Activated CD8-positive, alpha-beta T cell treated with anti-CD3 and anti-CD28 coated beads, Interleukin-2, amount 10 ng/mL, durations not matched to agents 7 days and 5 days (primary cell): ENCODE measurements at places on chromosomes 7 and 10.

DNA sequence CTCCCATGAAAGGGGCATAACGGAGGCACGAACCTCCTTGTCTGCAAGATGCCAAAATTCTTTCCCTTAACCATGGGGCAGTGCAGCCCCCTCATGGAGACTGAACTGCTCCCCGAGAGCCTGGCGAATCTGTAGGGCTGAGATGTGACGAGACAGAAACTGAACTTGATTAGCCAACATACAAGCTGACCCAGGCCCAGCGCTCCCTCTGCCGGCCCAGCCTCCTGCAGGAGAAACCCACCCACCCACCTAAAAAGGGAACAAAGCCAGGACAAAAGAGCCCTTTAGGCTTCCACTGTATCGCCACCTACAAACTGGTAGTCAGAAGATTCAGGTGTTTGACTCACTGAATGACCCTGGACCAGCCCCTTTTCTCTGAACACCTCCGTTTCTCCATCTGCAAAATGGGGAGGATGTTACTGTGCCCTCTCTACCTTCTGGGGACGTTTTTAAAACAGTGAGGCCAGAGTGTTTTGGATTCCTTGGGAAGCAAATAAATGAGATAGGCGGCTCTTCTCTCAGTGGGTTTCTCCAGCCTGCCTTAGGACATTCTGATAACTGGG is 58.4 kb downstream of the C10orf105 start:
- no peak for DNase-seq

DNA sequence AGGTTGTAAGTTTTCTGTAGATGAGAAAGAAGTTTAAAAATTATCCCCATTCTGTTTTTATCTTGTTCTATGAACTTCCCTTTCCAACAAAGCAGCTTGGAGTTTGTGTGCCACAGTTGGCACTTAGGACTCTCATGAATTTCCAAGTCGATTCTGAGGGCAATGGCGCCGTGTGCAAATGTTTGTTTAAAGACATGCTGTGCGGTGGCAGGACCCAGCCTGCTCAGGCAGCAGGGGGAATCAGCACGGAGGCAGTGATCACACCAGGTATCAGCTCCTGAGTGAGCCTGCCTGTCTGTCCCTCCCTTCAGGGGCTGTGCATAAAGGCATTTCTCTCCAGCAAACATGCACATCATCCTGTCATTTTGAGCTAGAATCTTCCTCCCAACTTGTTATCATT is 109.8 kb upstream of the WDR11 start:
- no peak for DNase-seq

GRCh38 chr10:46033602-46034011 is 3.2 kb upstream of the NCOA4 start:
- DNase-seq = no peak

GRCh38 chr7:115127399-115128021 is 205.6 kb downstream of the MDFIC start:
- DNase-seq = no peak

GRCh38 chr10:79202188-79203013 is 133.6 kb downstream of the ZMIZ1 start:
- peak; percentile 54 for DNase-seq

DNA sequence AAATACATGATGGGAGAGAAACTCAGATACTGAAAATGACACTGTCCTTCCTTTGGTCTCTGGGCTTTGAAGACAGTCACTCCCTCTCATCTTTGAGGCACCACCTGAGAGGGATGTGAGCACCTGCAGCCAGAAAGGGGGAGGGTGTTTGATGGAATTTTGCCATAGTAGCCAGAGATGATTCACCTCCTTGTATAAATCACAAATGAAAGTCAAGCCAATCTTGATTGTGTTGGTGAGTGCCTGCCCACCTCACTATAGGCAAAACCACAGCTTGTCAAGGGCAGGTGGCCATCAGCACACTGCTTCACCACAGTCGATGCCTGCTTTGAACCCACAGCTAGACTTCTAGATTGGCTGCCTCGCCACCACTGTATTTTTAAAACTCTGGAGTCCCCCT is 48.2 kb downstream of the PON1 start:
- no peak for DNase-seq

DNA sequence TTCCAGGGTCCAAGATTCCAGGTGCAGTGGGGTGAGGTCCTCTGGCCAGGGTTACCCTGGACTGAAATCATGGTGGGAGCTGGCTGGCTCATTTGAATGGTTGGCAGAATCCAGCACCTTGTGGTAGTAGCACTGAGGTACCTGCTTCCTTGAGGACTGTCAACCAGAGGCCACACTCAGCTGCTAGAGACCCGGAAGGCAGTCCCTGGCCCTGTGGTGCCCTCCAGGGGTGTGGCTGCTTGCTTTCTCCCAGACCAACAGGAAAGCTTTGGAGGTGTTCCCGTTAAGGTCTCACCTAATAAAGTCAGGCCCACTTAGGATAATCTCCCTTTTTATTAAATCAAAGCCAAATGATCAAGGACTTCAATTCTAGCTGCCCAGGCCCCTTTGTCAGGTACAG is 107.7 kb upstream of the GDF10 start:
- DNase-seq = no peak

DNA sequence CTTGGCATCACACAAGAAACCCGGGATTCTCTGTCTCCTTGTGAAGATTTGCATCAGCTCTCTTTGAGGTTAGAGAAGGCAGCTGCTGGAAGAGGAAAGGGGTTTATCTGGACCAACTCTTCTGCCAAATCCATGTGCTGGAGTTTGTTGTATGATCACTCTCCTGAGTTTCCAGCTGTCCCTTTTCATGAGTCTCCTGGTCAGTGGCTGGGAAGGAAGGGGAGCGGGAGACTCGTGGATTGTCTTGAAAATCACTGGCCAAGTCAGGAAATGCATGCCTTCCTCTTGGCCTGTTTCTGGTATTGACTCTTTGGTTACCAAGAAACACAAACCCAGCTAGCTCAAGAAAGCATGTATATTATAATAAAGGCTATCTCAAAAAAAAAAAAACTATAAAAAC is 38.8 kb downstream of the TACR2 start:
- no peak for DNase-seq

- no peak for DNase-seq
These were observed 146.0 kb downstream of the FANK1 start for GRCh38 chr10:126042354-126042753.

DNA sequence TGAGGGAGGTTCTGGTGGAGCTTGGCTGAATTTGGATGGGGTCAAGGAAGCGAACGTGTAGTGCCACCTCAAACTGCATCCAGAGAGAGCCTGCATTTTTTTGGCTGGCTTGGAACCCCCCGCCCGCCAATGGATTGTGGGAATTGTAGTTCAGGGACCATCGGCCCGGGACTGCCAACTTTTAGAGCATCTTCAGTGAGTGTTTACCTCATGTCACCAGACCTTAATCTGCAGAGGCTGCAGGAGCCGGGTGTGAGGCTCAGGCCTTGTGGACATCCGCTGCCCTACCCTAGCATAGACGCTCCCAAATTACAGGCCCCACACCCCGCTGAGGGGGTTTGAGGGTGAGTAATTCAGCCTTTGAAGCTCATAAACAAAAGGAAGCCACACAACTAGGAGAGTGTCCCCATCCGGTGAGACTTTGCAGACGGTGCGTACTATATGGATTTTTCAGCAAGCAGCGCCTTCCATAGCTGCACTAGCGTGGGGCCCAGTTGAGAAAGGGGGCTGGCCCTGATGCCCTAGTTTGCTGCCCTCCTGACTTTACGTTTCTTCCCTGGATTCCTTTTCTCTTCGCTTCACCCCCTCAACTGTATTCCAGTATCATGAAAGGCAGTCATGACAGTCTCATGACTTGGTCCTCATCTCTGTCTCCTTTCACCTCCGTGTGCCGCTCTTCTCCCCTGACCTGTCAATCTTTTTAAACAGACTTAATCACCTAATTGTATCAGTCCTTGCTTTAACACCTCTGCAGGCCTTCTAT is 717 bp downstream of the CNPY4 start:
- peak; percentile 81 for DNase-seq

DNA sequence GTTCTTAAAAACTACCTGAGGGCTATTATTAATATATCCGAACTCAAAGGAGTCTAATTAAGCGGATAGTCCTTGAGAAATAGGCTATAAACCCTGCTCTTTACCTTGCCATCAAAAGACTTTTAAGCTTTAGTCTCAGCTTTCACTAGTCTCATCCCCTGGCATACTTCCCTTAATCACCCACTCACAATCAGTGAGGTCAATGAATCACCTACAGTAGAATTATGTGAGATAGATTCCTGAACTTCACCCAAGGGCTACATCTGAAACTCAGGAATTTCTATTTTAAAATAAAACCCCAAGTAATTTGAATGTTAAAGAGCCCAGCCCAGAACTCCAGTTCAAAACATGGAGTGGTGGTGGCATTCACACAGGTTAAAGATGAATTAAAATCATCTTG is 108.7 kb downstream of the ETV1 start:
- DNase-seq = no peak

GRCh38 chr7:39623732-39624441 is 515 bp downstream of the RALA start:
- peak; percentile 44 for DNase-seq

GRCh38 chr10:101040061-101040460 is 9.0 kb downstream of the SFXN3 start:
- no peak for DNase-seq

GRCh38 chr10:82961864-82962263 is 1086.9 kb downstream of the NRG3 start:
- no peak for DNase-seq

DNA sequence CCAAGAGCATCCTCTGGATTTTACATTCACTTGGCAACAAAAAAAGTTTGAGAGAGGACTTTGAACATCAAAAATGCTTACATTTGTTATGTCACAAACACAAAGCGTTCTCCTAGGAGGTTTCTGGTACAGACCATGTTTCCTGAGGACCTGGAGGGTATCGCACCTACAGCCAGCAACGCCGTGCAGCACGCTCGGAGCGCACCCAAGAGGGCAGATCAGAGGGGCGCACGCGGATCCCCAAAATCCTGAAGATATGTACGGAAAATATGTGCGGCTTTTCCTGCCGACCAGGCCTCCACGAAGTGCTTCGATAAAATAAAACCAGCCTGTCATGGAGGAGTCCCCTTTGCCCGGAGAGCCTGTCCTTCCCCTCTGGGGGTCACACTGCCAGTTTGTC is 454.9 kb downstream of the DNAJB6 start:
- no peak for DNase-seq

GRCh38 chr7:151804756-151805155 is 72.2 kb downstream of the PRKAG2 start:
- no peak for DNase-seq

DNA sequence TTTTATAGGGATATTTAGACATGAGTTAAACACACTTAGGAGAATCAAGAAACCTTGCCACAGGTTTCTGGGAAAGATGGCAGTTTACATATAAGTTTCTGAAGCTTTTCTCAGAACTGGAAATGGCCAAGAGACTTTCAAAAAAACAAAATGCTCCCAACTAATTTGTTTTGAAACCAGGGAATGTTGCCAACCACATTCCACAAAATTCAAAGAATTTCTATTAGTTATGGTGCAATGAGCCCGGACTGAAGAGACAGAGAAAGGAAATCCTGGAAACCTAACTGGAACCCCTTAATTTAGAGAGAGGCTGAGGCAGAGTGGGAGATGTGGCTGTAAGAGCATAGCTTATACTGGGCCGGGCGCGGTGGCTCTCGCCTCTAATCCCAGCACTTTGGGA is 128.5 kb downstream of the PTEN start:
- DNase-seq = no peak

- no peak for DNase-seq
These were observed 66.2 kb upstream of the NME8 start for GRCh38 chr7:37782166-37782565.
